ENCODE measurements at places on chromosomes 11 and 22.

DNA sequence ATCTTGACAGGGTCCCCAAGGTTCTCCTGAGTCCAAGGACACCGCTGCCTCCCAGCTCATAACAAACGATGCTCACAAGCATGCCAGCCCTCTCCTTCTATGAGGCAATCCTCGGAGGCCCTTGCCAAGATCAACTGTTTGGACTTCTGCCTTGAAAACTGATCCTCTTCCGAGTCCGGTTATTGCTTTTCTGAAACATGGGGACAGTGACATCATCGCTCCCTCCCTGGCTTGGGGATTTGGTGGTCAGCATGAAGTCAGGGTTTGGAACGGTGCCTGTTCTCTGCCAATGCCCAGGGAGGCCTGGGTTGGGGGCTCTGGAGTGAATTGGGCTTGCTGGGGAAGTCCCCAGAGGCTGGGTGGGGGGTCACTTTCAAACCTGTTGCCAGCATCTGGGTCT lies 149.3 kb downstream of the FBXO7 start:
- no peak for DNase-seq

DNA sequence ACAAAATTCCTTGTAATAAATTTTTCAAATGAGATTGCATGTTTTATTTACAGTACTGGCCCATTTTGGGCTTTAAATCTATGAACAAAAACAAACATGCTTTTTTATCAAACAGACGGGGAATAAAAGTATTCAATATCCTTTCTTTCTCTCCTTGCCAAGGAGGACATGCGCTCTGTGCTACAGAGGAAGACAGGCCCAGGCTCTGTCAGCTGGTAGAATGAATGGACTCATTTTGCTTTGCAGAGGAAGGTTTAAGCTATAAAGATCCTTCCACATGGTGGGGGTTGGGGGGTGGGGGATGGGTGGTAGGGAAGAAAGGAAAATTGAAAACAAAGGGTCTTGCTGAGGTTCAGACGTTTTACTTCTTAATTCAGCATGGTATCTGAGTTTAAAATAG lies 575.6 kb downstream of the INSC start:
- DNase-seq, result no peak

DNA sequence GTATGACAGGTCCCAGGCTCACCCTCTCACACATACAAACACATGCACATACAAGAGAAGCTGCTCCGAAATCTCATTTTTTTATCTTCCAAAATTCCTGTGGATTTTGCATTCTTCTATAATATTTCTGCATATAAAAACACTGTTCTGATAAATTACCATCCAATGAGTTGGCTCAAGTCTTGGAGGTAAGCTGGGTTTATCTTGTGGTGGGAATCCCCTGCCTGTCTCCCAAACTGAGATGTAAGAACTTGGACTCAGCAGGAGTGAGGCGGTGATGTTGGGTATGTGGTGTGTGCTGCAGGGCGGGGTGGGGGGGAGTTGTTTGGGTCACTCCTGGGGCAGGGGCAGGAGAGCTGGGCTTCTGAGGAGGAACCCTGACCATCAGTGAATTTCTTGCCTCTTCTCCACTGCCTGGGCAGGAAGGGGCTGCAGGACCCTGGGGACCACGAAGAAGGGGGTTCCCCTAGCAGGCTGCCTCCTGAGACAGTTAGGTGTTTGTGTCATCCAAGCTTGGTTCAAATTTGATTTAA lies 6.8 kb upstream of the P2RY6 start:
- no peak for DNase-seq

- DNase-seq, result no peak
Measured at GRCh38 chr22:29639096-29639495, 35.7 kb downstream of the NF2 start.

- no peak for DNase-seq
Measured at GRCh38 chr11:117794772-117795629, 2.0 kb downstream of the DSCAML1 start.

DNA sequence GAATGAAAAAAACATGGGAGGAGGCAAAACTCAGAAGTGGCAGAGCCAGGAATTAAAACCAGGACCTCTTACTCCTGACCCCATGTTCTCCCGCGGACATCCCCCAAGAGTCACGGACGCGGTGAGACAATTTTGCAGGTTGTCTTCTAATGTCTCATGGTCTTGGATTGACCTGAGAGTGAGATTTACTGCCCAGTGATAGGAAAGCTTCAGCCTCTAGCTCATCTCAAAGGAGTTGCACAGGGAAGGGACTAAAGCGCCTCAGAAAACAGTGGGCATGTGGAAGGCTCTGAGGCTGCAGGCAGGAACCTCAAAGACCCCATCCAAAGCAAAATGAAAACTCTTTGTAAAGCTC lies 197.4 kb downstream of the ADAMTS15 start:
- DNase-seq, result no peak

GRCh38 chr22:25388866-25389540 lies 169.6 kb downstream of the CRYBB2 start:
- no peak for DNase-seq
